ENCODE measurements at places on chromosomes 6 and 20.

GRCh38 chr6:157264701-157265100, 58.6 kb downstream of the TMEM242 start:
- DNase-seq: no peak

DNA sequence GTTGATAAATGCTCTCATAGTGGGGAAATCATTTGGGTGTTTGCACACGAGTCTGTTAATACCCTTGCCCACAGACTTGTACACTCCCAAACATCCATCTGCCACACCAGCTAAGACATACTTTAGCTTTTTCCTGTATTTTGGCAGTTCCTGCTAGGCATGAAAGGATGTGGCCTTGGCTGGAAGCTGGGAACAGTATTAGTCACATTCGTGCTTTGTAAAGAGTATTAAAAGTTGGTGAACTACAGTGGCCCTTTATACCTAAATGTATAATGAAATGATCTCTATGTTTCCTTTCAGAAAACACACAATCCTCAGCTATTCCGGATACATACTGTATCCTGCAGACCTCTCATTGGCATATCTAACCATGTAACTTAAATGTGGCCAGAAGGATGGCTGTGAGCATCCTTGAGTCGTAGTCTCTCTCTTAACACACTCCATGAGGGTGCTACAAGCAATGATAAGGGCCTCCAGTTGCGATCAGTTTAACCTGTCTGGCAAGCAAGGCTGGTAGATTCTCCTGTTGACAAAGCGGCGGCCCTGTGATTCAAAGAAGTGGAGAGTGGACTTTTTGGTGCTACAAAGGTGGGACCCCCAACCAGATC, 1.5 kb downstream of the LEMD2 start:
- no peak for DNase-seq

GRCh38 chr20:14915356-14915755, 577.9 kb upstream of the FLRT3 start:
- no peak for DNase-seq

- no peak for DNase-seq
These were observed 137.0 kb downstream of the KHDC1L start for GRCh38 chr6:73088138-73088813.

DNA sequence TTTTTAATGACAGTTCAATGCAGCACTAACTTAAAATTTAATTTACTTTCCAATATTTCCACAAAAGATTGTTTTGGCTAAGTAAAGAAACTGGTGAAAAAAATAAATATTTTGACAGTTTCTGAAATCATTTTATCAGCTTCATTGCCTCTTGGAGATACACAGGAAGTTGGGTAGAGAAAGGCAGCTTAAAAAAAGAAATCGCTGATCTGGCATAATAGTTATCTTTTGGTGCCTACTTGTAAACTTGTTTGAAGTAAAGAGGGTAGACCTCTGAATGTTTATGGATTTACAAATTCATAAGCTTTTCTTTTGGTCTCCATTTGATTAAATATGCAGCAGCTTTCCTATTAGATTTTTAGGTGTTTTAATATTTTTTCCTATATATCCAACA, 103.4 kb downstream of the RTN4IP1 start:
- DNase-seq: no peak

GRCh38 chr6:92828788-92829187, 590.6 kb downstream of the EPHA7 start:
- no peak for DNase-seq

GRCh38 chr20:45337367-45338120, 10.7 kb downstream of the SDC4 start:
- DNase-seq: peak; percentile 62

- DNase-seq: no peak
These were observed 51.4 kb downstream of the ZBTB9 start for GRCh38 chr6:33505548-33506370.

DNA sequence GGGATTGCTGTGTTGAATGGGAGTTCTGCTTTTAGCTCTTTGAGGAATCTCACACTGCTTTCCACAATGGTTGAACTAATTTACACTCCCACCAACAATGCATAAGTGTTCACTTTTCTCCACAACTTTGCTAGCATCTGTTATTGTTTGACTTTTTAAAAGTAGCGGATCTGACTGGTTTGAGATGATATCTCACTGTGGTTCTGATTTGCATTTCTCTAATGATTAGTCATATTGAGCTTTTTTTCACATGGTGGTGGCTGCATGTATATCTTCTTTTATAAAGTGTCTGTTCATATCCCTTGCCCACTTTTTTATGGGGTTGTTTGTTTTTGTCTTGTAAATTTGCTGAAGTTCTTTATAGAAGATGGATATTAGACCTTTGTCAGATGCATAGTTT, 588.3 kb upstream of the ADGRB3 start:
- DNase-seq: no peak

- no peak for DNase-seq
These were observed 357.4 kb upstream of the PLCB4 start for GRCh38 chr20:8711501-8711900.

DNA sequence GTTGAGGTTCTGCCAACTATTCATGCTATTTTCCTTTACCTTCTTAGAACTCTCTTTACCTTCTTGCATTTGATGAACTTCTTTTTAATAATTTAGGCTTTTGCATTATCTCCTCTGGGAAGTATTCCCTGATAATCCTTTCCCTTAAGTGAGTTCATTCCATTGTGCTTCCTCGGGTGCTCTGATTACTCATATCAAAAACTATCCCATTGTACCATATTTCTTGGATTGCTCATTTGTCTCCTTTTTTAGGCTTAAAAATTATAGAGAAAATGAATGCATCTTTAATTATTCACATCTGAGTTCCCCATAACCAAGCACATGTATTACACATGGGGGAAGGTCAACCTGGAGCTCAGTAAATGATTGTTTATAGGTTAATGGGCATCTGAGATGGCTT, 2.5 kb downstream of the CALHM4 start:
- no peak for DNase-seq

DNA sequence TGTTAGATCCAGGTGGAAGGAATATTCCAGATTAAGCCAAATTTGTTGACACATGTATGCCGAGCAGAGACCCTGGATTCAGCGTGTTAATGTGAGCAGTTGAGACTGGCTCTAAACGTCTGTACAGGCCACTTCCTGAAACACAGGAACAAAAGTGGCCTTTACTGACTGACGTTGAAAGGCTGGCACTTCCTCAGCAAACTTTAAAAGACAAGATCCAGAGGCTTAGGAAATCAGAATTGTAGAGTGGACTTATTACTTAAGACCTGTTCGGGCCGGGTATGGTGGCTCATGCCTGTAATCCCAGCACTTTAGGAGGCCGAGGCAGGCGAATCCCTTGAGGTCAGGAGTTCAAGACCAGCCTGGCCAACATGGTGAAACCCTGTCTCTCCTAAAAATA, 125.7 kb upstream of the ARID1B start:
- DNase-seq: no peak

DNA sequence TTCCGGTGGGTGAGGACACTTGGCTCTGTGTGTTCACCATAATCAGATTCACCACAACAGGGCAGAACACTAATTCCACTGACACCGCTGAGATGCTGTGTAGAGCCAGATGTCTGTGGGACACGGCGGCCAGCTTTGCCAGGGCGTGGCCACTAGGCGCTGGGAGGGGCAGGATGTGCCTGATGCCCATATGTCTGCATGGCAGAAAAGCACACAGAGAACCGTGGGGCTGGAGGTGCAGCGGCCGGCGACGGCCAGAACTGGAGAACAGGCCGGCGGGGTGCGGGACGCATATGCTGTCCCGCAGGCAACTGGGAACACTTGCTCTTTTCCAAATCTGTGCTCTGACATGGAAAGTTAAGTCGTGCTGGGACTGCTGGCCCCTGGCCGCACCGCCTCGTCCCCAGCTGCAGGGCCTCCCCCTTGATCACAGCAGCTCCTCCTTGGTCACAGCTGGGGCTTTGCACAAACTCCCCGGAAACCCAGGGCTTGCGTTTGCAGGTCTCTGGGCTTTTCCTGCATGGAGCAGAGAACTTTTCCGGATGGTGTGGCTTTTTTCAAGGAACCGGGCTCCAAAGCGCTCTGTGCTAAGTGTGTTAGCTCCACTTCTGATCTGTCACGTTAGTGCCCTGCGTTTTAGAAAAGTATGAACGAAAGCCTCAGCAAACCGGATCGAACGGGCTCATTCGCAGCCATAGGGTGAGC, 31.1 kb downstream of the NTSR1 start:
- no peak for DNase-seq

- DNase-seq: no peak
These were observed 74.9 kb downstream of the FOXO3 start for GRCh38 chr6:108635505-108636226.

GRCh38 chr6:165618241-165618640, 44.8 kb downstream of the PDE10A start:
- no peak for DNase-seq

- no peak for DNase-seq
These were observed 50.1 kb upstream of the ARMC2 start for GRCh38 chr6:108797951-108798669.

- DNase-seq: no peak
These were observed 113.4 kb upstream of the BEND3 start for GRCh38 chr6:107228754-107229153.

DNA sequence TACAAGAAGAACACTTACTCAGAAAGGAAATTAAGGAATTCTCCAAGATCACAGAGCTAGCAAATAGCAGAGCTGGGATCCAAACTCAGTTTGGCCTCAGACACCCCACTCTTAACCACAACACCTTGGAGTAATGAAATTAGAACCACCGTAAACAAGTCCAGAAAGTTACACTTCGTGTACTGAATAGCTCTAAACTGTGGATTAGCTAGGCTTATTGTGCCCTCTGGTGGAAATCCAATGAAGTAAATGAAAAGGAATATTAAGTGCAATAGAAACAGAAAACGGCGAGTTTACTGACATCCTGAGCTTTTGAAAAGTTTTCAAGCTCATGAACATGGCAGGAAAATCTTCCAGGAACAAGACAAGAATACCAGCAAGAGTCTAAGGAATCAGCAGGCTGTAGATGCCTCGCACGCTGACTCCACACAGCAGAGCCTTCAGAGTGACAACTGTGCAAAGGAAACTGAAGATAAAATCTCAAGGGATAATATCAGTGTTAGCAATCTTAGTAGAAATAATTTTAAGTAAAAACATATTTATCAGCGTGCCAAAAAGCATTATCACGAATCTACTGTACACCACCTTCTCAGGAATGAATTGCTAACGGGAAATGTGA, 34.6 kb downstream of the FBXO5 start:
- no peak for DNase-seq

GRCh38 chr6:152554851-152555250, 82.3 kb downstream of the SYNE1 start:
- no peak for DNase-seq

- peak; percentile 98 for DNase-seq
These were observed at the start of gene ID4 for GRCh38 chr6:19836799-19837510. ID4 (plus strand) TSS chr6:19837370; CDS start chr6:19837755, 385 bp downstream.

DNA sequence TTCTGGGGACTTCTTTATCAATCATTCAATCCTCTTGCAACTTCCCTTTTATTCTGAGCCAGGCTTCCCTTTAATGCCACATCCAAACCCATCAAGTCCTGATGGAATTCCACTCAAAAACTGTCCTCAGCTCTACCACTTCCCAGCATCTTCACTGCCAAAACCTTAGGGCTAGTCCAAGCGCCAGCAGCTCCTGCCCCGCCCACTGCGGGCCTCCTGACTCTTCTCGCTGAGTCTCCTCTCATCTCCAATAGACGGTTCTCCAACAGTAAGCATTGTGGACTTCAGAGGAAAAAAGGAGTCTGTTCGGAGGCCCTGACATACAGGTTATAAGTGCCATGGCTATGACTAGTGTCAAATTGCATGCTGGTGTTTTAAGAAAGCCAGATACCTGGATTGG, 38.7 kb upstream of the CNKSR3 start:
- no peak for DNase-seq

DNA sequence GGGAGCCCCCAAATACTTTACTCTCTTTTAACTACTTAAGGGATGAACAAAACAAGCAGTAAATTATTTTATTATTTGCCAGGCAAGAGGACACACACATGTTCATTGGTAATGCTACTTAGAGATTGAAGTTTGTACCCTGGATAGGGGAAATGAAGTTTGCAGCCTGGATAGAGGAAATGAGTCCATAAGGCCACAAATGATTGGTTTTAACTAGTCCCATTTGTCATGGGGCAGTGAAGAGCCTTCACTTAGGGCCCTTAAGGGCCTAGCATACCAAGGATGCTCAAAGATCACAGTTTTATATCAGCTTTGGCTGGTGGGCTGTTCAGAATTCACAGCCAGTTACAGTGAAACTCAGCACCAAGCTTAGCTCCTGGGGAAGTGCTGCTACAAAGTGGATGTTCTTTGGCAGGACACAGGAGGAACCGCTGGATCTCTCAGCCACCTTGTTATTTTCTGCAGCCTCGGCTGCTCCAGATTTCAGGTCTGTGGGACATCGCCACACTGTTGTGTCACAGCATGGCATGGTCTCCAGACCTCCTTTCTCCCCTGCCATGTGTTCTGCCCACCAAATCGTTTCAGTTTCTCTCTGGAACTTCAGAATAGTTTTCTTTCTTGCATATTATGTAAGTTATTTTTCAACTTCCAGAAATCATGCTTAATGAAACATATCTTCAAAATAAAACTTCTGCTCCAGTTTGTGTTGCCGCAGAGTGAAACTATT, 41.8 kb downstream of the NCOA7 start:
- no peak for DNase-seq

DNA sequence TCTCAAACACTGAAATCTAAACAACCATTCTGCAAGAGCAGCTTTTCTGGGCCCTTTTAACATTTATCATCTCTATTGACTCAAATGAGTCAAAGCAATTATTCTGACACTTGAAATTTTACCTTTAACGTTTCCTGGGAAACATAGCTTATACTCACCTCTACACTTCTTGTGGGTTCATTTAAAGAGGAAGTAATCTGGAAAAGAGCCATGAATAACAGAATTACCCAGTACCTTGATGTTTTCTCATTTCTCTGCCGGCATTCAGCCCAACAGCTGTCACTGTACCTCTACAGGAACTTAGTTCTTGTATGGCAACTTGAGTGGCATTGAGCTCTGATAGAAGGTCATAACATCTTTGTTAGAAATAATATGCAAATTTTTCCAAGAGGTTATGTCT, 272.2 kb downstream of the KCNQ5 start:
- no peak for DNase-seq

DNA sequence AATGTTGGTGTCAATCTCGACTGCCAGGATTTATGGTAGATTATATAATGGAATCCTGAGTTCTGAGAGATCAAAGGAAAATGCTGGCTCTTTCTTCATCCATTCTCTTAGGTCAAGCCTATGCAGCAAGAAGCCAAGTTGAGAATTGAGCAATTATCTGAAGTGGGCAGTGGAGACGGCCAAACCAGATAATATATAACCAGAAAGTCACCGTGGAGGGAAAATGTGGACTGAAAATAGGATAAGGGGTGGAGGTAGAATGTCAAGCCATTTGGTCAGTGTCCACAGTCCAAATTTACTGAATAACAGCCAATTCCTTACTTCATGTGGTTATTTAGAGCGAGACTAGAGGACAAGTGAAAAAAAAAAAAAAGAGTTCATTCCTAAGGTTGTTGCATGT, 107.8 kb upstream of the ESR1 start:
- no peak for DNase-seq

DNA sequence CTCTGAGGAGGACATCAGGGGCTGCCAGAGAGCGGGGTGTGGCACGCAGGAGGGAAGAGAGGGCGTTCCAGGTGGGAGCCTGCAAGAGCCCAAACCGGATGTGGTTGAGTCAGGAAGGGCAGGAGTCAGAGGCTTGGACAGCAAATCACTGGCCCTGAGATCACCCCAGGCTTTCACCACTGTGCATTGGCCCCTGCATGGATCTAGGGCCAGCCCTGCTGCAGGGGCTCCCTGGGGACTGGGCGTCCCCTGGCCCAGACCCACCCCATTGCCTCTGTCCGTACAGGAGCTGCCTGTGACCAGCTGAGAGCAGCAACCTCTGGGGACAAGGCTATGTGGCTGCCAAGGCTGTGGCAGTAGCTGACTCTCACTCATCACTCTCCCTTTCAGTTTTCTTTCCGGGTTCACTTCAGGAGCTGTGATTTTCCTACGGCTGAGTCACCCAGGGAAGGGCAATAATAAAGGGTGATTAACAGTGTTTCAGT, 33.9 kb downstream of the KCNK17 start:
- DNase-seq: no peak

Measured in mesothelial cell of epicardium (in vitro differentiated cells).